Myometrial cell (primary cell): ENCODE measurements at places on chromosomes 6 and 20. TPM values are rescaled to one million over a fixed set of nuclear protein-coding genes. Genes with fewer than 3 reads are reported as not detected.

Gene DNMT3B
- 1.7 and 2.7 TPM in 2 replicates for total RNA-seq

Gene RBM24
- total RNA-seq, result 4.0 and 5.5 TPM in 2 replicates

Gene CAGE1
- total RNA-seq, result not detected in 2 replicates

Gene SLC22A1
- total RNA-seq, result not detected in 2 replicates

Gene OR12D3
- total RNA-seq, result not detected in 2 replicates
